ENCODE measurements at places on chromosomes 6 and 20.

DNA sequence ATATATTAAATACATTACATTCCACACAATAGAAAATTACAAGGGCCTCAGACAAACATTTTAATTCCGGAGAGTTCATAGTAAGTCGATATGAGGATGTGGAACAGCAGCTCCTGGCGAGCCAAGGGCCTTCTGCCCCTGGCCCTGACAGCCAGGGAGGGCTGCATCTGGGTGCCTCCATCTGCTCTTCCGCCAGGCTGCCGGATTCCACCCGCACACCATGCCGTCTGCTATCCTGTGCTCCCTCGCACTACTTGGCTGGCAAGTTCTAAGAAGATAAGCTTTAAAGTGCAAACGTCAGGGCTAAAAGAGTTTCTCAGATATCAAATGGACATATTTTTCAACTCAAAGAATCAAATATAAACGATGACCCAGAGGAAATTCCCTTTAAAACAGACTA is 656.3 kb upstream of the NOX3 start:
- DNase-seq: no peak

GRCh38 chr20:24948939-24949679 is at the start of gene CST7:
CST7 (plus strand) TSS chr20:24949269; CDS start chr20:24949506, 237 bp downstream.
- DNase-seq: no peak

DNA sequence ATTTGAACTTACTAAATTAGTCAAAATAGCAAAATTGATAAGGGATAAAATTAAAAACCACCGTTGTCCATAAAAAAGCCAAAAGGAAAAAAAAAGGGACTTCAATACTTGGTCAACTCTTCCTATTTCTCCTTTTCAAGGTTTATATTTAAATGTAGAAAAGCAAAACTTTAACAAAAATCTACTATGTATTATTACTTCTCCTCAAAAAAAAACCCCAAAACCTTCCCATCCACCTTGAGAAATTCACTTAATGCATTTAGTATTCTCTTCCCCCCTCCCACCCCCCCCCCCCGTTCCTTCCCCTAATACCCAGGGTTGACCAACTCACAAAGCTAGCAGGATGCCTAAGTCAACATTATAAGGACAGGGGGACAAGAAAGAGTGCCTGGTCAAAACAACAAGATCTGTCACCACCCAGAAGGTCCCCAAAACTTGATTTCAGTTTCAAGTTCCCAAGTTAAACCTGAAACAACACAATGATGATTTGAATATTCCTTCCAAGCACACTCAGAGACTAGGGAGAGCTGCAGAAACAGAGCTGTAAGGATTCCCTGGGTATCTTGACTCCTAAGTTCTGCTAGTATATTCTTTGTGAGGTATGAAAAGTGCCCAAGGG is 14.6 kb downstream of the GMDS start:
- no peak for DNase-seq

GRCh38 chr6:91761621-91762020 is 1174.7 kb upstream of the MAP3K7 start:
- no peak for DNase-seq

DNA sequence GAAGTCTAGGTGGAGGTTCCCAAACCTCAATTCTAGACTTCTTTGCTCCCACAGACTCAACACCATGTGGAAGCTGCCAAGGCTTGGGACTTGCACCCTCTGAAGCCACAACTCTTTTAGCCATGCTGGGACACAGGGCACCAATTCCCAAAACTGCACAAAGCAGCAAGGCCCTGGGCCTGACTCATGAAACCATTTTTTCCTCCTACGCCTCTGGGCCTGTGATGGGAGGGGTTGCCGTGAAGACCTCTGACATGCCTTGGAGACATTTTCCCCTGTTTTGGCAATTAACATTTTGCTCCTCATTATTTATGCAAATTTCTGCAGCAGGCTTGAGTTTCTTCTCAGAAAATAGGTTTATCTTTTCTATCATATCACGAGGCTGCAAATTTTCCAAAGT is 355.4 kb upstream of the RUNX2 start:
- DNase-seq: no peak

- DNase-seq: no peak
Measured at GRCh38 chr6:123226398-123226797, 230.4 kb downstream of the CLVS2 start.

DNA sequence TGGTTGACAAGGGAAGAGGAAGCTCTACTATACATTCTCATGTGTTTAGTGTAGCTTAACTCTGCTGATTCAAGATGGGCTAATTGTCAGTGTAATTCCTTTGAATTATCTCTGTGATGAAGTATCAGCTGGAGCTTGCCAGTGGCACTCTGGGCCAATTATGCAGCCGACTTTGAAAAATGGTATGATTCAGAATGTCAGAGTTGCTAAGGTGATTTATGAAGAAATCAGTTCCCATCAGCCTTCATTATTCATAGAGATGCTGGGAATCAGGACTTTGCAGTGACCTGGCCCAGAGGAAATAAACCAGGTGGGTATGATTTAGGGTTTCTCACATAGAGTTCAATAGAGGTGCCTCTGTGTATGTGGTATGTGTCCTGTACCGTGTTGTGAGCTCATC is 33.4 kb downstream of the KCNS1 start:
- no peak for DNase-seq

DNA sequence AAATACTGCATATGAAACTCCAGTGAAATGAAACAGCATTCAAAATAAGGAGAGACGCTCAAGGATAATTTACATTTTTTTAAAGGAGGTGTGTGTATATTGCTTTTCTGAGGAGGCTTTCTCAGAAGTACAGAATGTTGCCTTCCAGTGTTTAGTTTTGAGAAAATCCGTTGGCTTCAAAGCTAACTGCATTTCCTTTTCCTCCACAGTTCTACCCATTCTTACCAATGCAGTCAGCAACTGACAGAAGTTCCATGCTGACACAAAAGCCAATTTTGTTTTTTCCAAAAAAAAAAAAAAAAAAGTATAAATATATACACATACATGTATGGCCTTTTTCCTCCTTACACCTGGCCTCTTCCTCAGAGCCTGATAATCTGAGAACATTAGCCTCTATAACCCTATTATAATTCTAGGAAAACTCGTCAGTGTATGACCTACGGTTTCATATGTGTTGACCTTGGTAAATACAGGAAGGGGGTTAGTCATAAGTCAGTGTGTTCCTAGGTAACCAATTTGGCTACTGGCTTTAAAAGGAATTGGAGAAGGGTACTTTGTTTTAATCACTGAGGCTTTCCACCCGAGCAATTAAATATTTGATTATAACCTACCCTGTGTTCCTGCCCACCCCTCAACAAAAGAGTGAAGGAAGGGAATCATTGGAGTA is 24.2 kb downstream of the MGME1 start:
- DNase-seq: peak; percentile 8

DNA sequence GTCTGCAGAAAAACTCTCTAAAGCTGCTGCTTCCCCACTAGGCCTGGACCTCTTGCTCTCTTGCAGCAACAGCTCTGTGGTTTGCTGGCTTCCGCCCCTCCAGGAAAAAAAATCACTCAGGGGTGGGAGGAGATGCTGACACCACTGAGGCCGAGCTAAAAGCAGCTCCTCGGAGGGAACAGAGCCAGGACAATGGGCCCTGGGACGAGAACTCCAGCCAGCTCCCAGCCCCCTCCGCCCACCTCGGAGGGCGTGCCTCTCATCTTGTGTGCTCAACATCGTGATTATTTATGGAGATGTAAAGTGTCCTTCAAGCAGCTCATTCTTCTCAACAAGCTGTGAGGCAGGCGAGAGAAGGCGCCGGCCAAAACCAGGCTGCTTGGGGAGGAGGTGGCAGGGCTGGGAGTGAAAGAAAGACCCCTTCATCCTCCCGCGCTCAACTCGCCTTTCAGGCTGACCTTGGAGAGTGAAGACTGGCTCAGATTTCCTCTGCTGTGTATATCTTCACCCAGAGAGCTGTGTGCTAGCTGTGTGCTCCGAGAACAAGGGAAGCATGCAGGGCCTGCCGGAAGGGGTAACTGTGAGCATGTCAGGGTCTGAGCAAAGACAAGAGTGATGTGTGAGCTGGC is 53.5 kb upstream of the LRFN2 start:
- DNase-seq: no peak

GRCh38 chr6:18245642-18246041 is 18.7 kb downstream of the DEK start:
- no peak for DNase-seq

- no peak for DNase-seq
Measured at GRCh38 chr6:30819297-30819917, 64.9 kb upstream of the DDR1 start.

DNA sequence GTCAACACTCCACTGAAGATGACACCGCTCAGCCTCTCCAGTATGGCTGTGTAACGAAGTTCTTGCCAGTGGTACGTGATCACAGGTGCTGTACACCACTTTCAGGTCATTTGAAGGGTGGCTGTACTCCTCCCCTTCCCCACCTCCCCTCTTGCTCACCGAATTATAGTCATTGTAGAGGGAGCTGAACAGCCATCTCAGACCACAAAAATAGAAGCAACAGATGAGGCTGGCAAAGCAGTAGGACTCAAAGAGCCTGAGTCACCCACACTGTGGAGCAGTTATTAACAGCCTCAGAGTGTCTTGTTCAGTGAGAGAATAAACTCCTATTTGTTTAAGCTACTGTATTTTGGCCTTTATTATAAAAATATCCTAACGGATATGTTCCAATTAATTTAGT is 192.5 kb upstream of the MCHR2 start:
- DNase-seq: no peak

GRCh38 chr20:61662968-61663331 is 402.7 kb downstream of the TAF4 start:
- no peak for DNase-seq

DNA sequence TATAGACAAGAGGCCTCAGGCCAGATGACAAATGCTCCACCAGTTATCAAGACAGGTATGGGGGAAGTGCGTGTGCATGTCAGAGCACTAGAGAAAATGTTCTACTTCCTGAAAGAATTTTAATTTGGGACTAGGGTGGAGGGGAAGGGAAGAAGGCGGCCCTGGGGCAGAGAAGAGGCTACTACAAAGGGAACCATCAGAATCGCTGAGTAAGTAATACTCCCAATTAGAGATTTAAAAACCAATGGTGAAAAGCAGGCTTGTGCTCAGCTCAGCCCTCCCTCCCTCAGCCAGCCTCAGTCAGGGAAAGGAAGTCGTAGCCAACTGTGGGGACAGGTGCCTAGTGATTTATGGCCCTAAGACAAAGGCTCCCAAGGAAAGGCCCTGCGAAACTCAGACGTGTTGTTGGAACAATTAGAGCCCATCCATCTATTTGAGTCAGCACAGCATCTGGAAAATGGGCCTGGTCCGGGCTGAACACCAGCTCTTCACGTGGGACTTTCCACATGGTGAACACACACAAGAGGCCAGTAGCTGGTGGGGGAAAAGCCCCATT is 15.0 kb upstream of the MAFB start:
- DNase-seq: no peak

DNA sequence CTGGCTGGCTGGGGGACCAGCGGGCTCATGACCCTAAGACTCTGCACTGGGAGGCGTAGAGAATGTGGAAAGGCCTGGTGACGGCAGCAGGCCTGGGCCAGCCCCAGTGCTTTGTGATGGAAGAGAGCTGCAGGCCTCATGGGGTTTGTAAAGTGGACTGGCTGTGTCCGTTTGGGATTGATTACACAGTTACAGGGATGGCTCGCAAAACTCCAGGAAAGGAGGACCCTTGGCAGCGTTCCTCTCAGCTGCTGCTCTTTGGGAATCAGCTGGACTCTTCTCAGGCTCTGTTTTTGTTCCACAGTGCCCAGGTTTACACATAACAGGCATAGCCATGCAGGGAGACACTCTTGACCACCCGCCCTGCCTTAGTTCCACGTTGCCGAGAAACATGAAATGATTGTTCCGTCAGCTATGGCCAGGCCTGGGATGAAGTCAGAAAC is 89.0 kb downstream of the SLX4IP start:
- peak; percentile 73 for DNase-seq

GRCh38 chr6:22882581-22882980 is 313.2 kb downstream of the HDGFL1 start:
- no peak for DNase-seq

GRCh38 chr6:146433881-146434731 is 109.5 kb upstream of the RAB32 start:
- no peak for DNase-seq

GRCh38 chr20:24698706-24699206 is 229.3 kb downstream of the SYNDIG1 start:
- DNase-seq: no peak

- no peak for DNase-seq
Measured at GRCh38 chr20:48667889-48668413, 159.8 kb downstream of the PREX1 start.

DNA sequence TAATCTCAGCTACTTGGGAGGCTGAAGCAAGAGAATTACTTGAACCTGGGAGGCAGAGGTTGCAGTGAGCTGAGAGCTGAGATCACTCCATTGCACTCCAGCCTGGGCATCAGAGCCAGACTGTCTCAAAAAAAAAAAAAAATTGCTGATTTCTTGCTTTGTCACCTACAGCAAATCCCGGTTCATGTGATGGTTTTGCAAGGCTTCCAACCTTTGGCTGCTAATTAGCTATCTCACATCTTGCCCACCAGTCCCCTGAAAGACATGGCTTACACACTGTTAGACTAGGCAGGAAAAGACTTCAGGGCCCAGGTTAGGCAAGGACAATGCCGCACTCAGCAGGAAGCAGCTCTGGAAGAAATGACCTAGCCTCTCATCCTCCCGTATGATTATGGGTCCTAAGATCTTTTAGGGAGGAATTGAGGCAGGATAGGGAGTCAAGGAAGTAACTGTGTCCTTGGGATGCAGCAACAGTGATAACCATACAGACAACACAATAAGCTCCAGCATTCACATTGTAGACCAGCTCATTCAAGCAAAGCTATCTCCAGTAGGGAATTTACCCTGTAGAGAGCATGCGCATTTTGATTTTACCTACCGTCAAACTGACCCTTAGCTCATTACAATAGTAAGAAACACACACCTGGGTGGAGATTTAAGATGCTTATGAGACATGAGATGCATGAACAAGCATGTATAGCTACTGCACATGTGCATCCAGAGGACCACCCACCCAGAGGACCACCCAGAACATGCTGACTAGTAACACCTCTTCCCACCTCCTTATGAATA is 40.5 kb upstream of the POU5F1 start:
- no peak for DNase-seq

- no peak for DNase-seq
Measured at GRCh38 chr20:32453467-32454163, 95.5 kb downstream of the ASXL1 start.

- DNase-seq: no peak
Measured at GRCh38 chr6:39298061-39298460, 16.2 kb downstream of the KCNK17 start.

DNA sequence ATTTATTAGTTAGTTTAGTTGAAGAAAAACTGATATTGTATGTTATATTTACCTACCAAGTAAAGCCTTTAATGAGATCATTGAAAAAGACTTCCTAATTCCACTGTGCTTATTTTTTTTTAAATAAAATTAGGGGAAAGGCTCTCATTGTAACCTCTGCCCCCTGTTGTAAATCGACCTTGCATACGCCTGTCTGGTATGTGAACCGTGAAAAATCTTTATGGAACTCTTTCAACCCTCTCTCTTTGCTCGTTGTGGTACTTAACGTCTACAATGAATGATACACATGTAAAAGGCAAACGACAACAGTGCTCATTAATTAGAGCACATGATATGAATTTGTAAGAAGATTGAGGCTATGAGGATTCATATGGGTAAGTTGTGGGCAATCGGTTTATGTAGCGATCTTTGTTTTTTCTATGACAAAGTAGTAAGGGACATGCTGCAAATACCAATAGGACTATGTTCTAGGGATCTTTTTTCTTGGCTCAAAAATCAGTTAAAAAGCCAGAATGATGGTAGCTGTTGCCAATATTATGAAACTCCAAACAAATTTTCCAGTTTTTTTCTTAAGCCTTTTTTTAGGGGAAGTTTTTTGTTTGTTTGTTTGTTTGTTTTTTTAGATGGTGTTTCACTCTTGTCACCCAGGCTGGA is 119.0 kb upstream of the MCHR2 start:
- no peak for DNase-seq

GRCh38 chr6:36350681-36351571 is 14.2 kb upstream of the BNIP5 start:
- DNase-seq: no peak

Measured in NCI-H1092 (cell line).